ENCODE measurements at places on chromosomes 2 and 18.
A peak's percentile ranks its signal among the peaks of the same experiment; 100 is the strongest.

DNA sequence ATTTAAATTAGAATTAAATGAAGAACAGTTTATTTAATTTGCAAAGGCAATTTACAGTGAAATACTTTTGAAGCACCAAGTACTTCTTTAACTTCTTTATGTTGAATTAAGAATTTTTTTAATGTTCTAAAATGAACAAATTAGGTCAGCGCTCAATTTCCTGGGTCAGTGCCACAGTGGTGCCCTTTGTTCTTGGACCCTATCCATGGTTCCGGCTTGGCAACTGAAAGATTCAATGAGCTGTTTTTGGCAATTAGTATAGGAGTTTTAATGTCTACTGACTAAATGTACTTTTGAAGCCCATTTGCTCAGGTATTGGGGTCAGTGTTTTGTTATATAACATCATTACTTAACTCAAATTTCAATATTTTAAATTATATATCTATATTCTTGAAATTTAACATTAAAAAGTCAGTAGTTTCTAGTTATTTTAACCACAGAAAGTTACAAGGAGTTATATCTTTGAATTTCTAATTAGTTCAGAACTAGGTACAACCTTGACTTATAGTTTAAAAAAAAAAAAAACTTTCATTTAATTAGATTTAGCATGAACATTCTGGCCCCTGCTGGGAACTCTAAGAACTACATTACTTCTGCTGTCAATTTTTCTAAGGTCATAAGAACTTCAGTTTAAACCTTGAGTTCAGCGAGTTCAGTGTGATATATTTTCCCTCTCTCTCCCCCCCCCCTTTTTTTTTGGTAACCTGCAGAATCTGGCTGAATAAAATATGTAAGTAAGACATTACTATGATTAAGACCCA is 7.6 kb upstream of the MSTN start:
- peak; percentile 1 for DNase-seq

DNA sequence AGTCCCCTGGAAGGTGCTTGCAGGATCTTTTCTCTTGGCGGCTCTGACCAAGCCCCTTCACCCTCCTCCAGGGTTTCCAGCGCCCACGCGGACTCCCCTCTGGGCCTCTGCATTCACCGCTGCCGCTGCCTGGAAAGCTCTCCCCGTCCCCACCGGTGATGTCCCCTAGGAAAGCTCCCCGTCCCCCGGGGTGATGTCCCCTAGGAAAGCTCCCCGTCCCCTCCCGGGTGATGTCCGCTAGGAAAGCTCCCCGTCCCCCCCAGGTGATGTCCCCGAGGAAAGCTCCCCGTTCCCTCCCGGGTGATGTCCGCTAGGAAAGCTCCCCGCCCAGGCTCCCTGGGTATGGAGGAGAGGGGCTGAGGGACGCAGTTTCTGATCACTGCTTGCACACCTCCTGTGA is 27.9 kb downstream of the ZAP70 start:
- DNase-seq, result no peak

DNA sequence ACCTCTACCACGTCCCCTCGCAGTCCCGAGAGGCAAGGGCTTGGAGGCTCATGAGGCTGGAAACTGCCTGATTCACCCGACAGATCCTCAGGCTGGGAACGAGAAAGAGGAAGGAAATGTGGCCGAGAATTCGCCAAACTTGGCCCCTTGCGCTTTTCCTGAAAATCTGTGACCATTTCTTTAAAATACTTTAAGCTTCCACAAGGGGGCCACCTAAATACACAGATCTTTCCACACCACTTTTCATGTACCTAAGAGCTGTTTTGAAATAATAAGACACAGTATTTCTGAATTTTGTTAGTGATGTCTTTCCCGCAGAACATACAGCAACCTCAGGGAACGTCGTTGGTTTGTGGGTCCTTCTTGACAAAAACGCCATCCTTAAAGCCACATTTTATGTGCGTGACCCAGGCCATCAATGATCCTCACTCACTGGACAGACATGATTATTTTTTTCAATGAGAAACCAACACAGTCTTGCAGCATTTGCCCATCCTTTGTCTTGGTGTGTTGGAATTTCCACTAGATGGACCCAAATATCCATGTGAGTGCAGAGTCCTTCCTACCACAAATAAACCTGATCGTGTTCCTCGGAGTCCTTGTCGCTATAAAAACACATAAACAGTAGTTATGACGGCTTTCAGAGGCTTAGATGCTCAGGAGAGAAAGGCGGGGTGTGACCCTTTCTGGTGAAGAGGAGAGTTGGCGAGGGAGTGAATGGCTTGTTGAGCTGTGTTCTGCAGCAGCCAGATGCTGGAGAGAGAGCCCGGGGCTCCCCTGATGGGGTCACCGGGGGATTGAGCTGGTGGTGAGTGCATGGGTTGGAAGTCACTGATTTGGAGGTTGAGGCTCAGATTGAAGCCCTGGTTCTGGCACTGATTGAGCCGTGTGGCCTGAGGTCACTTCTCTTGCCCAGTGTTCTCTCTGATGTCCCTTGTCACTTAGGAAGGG is 25.0 kb downstream of the DCDC2C start:
- DNase-seq, result no peak

- no peak for DNase-seq
These were observed 97.4 kb downstream of the ACTR2 start for GRCh38 chr2:65325066-65325465.

GRCh38 chr2:68452158-68452900 is 14.8 kb downstream of the FBXO48 start:
- no peak for DNase-seq

GRCh38 chr18:37440206-37440605 is 125.4 kb downstream of the CELF4 start:
- DNase-seq, result no peak

DNA sequence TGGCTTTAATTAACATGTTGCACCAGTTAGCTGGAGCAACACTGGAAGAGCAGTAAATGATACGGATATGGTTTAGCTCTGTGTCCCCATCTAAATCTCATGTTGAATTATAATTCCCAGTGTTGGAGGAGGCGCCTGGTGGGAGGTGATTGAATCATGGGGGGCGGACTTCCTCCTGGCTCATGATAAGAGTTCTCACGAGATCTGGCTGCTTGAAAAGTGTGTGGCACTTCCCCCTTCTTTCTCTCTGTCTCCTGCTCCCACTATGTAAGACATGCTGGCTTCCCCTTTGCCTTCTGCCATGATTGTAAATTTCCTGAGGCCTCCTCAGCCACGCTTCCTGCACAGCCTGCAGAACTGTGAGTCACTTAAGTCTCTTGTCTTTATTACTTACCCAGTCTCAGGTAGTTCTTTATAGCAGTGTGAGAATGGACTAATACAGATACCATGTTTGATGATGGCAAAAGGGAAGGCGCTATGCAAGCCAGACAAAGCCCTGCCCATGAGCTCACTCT is 963.6 kb downstream of the SOCS6 start:
- DNase-seq, result no peak

- DNase-seq, result peak; percentile 10
These were observed 38.4 kb downstream of the SLC9A2 start for GRCh38 chr2:102657770-102658169.

Data from stimulated activated CD4-positive, alpha-beta T cell treated with anti-CD3 and anti-CD28 coated beads, Interleukin-12 subunit alpha, Interleukin-12 subunit beta, amount 100 ng/mL, for 4 hours (primary cell).